Fibroblast of skin of left biceps (primary cell): ENCODE measurements at places on chromosomes 5 and 9.

GRCh38 chr9:16246785-16247184 is 623.7 kb downstream of the BNC2 start:
- DNase-seq, result no peak

GRCh38 chr5:146877783-146878475 is 628 bp downstream of the PPP2R2B start:
- no peak for DNase-seq

- DNase-seq, result no peak
Observed at GRCh38 chr9:79431019-79431679, 140.6 kb upstream of the TLE4 start.

DNA sequence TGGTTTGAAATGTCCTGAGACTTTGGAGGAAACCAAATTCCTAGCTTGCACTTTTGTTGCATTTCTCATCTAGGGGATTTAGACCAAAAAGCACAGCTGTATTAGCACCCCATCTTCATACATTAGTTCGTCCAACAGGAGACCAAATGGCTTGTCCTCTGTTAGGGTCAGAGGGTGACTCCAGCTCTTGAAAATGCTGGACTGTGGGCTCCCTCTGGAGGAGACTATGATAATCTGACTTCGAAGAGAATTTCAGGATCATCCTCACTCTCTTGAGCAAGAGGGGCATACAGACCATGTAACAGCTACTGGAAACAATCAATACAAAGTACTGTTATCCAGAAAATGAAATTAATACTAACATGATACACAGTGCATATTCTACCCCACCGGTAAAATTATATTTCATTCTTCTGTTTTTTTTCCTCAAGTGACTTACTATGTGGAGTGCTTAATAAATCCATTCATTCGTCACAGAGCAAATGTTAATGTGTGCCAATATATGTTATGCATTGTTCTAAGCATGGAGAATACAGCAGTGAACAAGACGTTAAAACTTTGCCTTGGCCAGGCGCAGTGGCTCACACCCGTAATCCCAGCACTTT is 63.7 kb upstream of the PPP2CA start:
- DNase-seq, result peak; percentile 24

DNA sequence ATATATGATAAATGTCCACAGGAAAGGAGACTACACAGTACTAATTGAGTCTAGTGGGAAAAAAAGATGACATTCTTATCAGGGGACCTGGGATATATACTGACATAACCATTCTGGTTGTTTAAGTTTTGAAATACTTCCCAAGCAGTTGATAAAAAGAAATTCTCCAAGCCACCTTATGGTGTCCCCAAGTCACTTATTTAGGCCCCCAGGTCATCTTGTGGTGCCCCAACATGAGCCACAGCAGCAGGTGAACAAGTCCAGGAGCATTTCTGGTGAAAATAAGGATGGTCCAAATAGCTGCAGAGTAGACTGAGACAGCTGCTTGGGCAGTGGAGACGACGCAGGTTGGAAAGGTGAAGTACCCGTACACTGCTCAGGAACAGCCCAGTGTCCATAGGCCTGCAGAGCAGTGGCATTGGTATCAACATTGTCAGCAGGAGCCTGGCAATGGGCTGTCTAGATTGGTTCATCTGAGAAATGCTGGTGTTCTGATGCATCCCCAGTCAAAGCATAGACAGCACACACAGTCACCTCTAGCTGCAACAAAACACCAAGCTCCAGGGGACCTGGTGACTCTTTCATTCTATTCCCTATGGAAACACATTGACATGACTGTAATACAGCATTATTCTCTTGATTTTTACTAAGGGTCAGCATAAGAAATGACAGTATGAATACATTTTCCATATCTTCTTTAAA is 430.6 kb downstream of the NR2F1-AS1 start:
- no peak for DNase-seq

- no peak for DNase-seq
Observed at GRCh38 chr5:132464156-132464939, 26.2 kb downstream of the IRF1 start.

GRCh38 chr9:137006116-137007003 is 10.0 kb upstream of the CLIC3 start:
- no peak for DNase-seq
